ENCODE measurements at places on chromosomes 6 and 20. TPM values are rescaled to one million over a fixed set of nuclear protein-coding genes. Genes with fewer than 3 reads are reported as not detected.

TP53INP2 gene
- total RNA-seq = 6.6 TPM

TNFRSF6B gene
- 0.97 TPM for total RNA-seq

OPRM1 gene
- not detected for total RNA-seq

SRSF6 gene
- total RNA-seq = 109 TPM

SLC29A1 gene
- total RNA-seq = 49.9 TPM

PHACTR1 gene
- total RNA-seq = not detected

RWDD2A gene
- total RNA-seq = 1.4 TPM

FAM209B gene
- total RNA-seq = 0.40 TPM

PGBD1 gene
- total RNA-seq = 5.7 TPM

CTAGE9 gene
- not detected for total RNA-seq

C6orf132 gene
- total RNA-seq = 2.8 TPM

SLC17A1 gene
- not detected for total RNA-seq

APMAP gene
- 185 TPM for total RNA-seq

SEL1L2 gene
- not detected for total RNA-seq

BTBD3 gene
- total RNA-seq = 11.9 TPM

PI16 gene
- not detected for total RNA-seq

HSF2 gene
- 6.5 TPM for total RNA-seq

PHACTR2 gene
- total RNA-seq = 3.3 TPM

GPR63 gene
- total RNA-seq = 0.46 TPM

CALHM5 gene
- 0.03 TPM for total RNA-seq

HLA-G gene
- total RNA-seq = not detected

CLPSL1 gene
- not detected for total RNA-seq

SDCBP2 gene
- 1.4 TPM for total RNA-seq

LY6G6D gene
- total RNA-seq = not detected

VAPB gene
- 52.4 TPM for total RNA-seq

SNAI1 gene
- 11.1 TPM for total RNA-seq

TFAP2D gene
- total RNA-seq = not detected

MUC21 gene
- total RNA-seq = not detected

C6orf120 gene
- 12.0 TPM for total RNA-seq

GPSM3 gene
- 0.47 TPM for total RNA-seq

DCDC2 gene
- total RNA-seq = 3.7 TPM

PSMB9 gene
- total RNA-seq = 18.0 TPM

ADGB gene
- not detected for total RNA-seq

LY6G6C gene
- total RNA-seq = not detected

MRPL2 gene
- total RNA-seq = 52.9 TPM

MYLK2 gene
- total RNA-seq = 0.65 TPM

NR2E1 gene
- total RNA-seq = not detected

TRAPPC3L gene
- total RNA-seq = not detected

SIRPB1 gene
- total RNA-seq = 0.43 TPM

CST7 gene
- not detected for total RNA-seq

GHRH gene
- total RNA-seq = not detected

PKHD1 gene
- total RNA-seq = not detected

PNPLA1 gene
- not detected for total RNA-seq

TRERF1 gene
- total RNA-seq = 8.3 TPM

SGK1 gene
- 133 TPM for total RNA-seq

SLC35D3 gene
- 0.05 TPM for total RNA-seq

AMD1 gene
- 163 TPM for total RNA-seq

IPCEF1 gene
- 0.15 TPM for total RNA-seq

NMBR gene
- total RNA-seq = not detected

COX4I2 gene
- total RNA-seq = not detected

BPI gene
- total RNA-seq = not detected

Data from A549 treated with Hydrocortisone at 1 μM for 4 hours (cell line).